Stimulated activated CD4-positive, alpha-beta T cell treated with anti-CD3 and anti-CD28 coated beads, Interleukin-15, amount 100 ng/mL, for 24 hours (primary cell): ENCODE measurements at places on chromosomes 12 and 14.

- no peak for DNase-seq
Observed at GRCh38 chr14:32379447-32379846, 50.3 kb downstream of the AKAP6 start.

GRCh38 chr12:92121826-92122225 lies 23.8 kb downstream of the BTG1 start:
- DNase-seq: no peak

- DNase-seq: no peak
Observed at GRCh38 chr12:112252184-112252583, 126.8 kb downstream of the TRAFD1 start.

DNA sequence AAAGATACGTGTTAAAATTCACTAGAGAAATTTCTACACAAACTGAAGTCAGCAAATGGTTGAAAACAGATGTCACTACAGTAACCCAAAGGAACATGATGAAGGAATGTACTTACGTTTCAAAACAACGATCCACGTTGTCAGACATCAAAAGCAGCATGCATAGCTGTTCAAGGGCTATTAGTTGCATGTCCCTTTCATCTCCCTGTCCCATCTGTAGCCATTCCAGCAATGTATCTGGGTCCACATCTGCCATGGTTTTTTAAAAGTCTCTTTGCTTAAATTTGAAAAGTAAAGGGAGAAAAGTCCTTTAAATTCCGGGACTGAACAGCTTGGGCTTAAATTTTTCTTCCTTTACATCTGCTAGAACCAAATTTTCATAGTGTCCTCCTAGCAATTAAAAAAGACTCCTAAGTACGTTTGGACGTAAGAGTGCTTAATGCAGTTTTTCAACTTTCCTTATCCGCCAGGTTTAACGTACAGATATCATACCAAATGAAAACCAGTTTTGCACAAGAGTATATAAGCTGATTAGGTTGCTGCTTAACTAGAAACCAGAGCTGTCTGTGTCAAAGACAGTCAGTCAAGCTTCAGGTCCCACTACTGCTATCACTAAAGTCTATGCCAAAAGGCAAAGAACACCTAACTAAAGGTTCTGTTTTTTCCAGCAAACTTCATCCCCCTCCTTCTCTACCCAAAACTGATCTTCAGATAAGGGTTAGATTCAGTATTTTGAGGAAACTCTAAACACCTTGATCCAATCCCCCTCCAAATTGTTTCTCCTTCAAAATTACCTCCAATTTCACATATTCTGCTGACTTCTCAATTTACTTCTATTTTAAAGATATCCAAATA lies 1.7 kb downstream of the HECTD1 start:
- DNase-seq: no peak

GRCh38 chr14:24329073-24329663 lies 5.7 kb downstream of the ADCY4 start:
- no peak for DNase-seq

- DNase-seq: peak; percentile 1
Observed at GRCh38 chr12:20404576-20405346, 36.4 kb downstream of the PDE3A start.

DNA sequence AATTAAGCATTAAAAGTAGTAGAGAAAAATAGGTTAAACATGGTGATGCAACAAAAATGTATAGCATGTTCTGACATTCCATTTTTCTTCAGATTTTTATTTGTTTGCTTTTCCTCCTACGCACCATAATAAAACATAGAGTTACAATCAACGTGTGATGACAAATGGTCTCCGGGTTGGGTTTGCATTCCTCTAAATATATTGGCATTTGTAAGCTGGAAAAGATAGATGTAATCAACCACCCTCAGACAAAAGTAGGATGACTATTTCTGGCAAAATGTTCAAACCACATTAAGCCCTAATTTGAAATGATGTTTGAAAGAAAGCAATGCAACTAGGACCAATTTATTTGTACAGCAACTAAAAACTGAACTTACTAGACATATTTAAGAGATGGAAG lies 58.4 kb downstream of the SLC25A21 start:
- no peak for DNase-seq

DNA sequence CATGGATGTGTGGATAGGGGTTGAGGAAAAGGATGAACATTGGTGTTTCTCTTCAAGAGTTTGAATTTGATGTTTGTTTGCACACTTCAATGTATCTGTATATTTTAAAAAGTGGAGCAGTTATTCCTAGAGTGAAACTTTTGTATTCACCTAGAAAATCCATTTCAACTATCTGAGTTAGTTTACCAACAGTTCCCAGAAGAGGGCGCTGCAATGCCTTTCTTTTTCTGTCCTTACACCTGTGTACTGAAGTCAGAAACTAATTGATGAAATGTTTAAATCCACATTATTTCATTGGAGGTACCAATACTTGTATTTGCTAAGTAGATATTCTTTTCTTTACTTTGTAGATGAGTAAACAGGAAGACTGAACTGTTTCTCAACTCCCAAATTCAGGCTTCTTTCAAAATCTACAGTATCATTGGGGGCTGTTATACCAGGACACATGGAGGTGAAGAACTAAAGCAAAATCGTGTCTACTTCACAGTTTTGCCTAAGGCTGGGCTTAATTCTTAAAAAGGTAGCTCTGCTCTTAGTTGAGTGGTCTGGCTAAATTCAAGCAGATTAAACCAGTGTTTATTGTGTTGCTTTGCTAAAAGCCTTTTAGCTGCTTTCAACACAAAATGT lies 26.6 kb upstream of the KLRB1 start:
- DNase-seq: peak; percentile 84

DNA sequence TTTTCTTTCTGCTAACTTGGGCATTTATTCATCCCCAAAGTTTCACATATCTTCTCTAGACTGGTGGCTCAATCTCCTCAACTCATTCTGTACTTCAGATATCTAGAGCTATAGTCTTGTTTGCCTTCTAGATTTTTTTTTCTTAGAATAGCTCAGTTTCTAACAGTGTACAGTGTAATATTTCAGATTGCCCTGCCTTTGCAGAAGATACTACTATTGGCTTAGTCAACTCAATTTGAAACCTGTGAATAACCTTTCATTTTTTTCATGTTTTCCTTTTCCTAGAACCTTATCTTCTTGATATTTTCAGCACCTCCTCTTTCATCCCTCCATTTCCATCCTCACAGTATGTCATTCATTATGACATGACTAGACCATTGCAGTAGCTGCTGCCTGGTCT lies 69.6 kb downstream of the OTOGL start:
- DNase-seq: no peak

DNA sequence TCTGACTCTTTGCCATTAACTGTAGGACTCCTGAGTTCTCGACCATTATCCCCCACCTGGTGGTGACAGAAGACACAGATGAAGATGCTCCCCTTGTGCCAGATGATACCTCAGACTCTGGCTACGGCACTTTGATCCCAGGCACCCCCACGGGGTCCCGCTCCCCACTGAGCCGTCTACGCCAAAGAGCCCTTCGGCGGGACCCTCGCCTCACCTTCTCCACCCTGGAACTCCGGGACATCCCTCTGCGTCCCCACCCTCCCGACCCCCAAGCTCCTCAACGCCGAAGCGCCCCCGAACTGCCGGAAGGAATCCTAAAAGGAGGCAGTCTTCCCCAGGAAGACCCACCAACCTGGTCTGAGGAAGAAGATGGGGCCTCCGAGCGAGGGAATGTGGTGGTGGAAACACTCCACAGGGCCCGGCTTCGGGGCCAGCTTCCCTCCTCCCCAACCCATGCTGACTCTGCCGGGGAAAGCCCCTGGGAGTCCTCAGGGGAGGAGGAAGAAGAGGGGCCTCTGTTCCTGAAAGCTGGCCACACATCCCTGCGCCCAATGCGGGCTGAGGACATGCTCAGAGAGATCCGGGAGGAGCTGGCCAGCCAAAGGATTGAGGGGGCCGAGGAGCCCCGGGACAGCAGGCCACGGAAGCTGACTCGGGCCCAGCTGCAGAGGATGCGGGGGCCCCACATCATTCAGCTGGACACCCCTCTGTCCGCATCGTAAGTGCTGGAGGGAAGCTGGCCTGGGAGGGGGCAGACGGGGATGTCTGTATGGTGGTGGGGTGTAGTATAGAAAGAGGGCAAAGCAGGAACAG lies 14.4 kb downstream of the TNFRSF1A start:
- DNase-seq: no peak

DNA sequence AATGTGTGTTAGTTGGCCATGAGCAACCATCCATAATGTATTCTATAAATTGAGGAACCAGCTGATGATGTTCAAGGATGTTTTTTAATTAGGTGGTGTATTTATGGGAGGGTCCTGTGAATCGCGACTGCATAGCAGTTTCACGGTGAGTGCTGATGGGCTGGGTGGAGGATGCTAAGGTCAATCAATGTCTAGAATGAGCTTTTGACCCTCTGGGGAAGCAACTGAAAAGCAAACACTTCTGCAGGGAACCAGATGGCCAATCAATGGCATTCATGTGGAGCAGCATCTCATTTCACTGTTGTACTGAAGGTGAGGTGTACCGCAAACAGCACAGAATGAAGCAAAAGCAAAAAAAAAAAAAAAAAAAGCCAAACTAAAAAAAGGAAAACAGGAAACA lies 676.1 kb upstream of the TMEM132C start:
- no peak for DNase-seq

GRCh38 chr12:54993181-54993835 lies 8.7 kb upstream of the TESPA1 start:
- DNase-seq: peak; percentile 59

GRCh38 chr14:102965282-102965681 lies 42.8 kb downstream of the AMN start:
- DNase-seq: no peak

GRCh38 chr14:96002498-96002884 lies 36.7 kb upstream of the C14orf132 start:
- DNase-seq: no peak

DNA sequence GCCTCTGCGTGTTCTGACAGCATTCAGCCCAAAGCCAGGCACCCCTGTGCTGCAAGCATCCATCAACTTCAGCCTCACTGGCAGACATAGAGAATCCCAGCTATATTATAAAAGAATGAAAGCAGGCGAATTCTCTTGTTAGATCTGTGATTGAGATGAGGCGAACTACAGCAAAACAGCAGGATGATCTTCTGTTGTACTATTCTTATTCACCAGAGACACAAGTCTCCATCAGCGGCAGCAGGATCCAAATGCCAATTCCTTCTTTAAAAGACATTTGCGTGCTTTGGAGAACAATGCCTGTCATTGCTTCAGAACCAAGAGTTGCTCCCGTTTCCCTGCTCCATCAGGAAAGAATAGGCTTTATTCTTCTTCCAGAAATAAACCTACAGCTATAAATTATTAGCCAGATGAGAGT lies 188.9 kb downstream of the SLC41A2 start:
- no peak for DNase-seq

DNA sequence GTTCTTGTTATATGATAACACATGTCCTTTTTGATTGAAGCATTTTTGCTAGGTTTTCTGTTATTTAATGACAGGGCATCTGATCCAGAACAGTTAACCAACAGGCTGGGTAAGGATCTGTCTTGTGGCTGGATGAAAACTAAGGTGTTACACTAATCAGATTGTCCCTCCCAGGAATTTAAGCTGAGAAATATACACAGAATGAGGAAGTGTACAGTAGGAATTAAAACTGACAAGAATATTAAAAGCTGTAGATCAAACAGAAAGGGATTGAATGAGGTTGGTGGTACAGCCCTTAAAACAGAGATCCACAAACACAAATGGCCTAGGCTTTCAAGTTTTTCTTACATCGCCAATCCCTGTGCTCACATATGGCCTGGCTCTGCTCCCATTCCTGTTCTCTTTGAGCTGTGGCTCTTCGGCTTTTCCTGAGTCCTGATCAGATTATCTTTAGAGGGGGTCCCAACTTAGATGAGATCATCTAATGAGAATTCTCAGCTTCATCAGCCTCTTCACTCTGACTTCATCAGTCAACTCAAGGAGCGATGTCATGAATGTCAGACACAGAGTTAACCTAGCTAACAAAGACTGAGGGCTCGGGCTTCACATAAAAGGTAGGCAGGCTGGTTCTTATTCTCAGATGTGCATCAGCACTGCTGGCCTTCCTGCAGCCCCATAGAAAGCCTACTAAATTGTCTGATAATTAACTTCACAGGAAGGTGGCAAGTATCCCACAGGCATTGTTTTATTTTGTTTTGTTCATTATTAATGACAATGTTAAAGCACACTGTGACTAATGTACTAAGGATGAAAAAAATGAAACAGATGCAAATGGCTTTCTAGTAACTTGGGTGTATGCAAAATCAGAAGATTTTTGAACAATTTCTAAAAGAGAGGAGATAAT lies 11.4 kb downstream of the PYGL start:
- no peak for DNase-seq

- no peak for DNase-seq
Observed at GRCh38 chr12:109753054-109753401, 39.4 kb downstream of the FAM222A start.

DNA sequence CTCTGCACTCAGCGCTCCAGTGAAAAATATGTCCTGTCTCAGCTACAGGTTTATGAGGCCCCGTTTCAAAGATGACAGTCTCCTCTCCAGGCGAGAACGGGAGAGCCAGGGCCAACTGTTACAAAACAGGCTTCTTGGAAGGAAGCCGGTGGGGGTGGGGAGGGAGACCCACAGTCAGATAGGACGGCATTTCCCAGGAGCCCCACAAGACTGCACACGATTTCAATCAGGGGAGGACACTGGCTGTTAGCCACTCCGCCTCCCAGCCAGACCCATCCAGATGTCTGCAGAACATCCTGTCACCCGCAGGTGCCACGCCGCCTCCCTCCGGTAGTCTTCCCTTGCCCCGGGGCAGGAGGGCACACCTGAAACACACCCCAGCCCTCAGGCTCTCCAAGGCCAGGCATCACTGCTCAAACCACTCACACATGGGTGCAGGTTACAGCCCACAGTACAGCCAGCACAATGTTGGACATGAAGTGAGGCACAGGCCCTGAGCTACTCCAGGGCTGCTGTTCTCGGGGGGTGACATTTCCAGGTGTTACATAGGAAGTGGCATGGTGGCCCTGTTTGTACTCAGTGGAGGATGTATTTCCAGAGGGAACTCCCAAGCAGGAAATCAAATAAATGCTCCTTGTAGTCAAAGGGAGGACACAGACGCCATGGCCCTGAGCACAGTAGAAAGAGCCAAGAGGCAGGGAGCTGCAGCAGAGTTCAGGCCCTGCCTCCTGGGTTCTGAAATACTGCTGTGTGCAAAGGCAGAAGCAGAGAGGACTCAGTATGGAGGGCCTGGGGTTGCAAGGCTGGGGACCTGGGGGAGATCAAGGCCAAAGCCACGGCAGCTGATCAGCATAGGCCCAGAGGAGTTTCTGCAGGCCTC lies 138.1 kb downstream of the BCL11B start:
- DNase-seq: no peak

DNA sequence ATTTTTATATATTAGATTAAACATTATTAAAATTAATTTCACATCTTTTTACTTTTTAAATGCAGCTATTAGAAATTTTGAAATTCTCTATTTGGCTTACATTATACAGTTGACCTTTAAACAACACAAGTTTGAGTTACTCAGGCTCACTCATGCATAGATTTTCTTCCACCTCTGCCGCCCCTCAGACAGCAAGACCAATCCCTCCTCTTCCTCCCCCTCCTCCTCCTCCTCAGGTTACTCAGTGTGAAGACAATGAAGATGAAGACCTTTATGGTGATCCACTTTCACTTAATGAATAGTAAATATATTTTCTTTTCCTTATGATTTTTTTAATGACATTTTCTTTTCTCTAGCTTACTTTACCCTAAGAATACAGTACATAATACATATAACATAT lies 136.2 kb downstream of the LLPH start:
- DNase-seq: no peak

- no peak for DNase-seq
Observed at GRCh38 chr12:82970614-82971013, 283.9 kb downstream of the TMTC2 start.

- DNase-seq: no peak
Observed at GRCh38 chr14:98721061-98721460, 550.9 kb downstream of the BCL11B start.

- no peak for DNase-seq
Observed at GRCh38 chr14:33564774-33565630, 385.9 kb downstream of the EGLN3 start.
